ENCODE measurements at places on chromosomes 6 and 20.

GRCh38 chr6:12555267-12555666 is 161.3 kb upstream of the PHACTR1 start:
- no peak for DNase-seq

DNA sequence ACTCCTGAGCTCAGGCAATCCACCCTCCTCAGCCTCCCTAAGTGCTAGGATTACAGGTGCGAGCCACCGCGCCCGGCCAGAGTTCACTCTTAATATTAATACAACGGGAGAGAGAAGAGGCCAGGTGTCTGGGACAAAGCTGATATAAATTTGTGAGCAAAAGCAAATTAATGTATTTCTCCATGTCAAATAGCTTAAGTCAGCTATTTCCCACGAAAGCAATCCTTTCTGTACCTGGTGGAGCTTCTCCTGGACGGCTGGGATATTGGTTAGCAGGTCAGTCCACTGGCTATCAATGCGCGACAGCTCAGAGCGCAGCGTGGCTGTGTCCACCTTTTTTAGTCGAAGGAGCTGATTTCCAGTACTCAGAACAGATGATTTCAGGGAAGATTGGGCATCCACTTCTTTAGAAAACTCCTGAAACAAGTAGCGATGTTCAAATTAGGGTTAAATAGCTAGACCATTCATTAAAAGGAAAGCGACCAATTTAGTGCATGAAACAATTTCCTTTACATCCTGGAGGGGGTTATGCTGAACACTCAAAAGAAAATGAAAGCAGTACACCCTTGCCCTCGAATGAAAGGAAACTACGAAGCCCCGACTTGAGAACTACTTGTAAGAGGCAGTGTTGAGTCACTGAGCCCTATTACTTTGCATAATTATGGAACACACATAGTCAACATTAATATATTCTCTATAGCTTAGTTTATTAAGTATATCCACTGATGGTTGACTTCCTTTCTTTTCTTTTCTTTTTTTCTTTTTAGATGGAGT is 403.4 kb downstream of the SYNE1 start:
- DNase-seq, result no peak

GRCh38 chr20:48708630-48709029 is 119.2 kb downstream of the PREX1 start:
- DNase-seq, result no peak

DNA sequence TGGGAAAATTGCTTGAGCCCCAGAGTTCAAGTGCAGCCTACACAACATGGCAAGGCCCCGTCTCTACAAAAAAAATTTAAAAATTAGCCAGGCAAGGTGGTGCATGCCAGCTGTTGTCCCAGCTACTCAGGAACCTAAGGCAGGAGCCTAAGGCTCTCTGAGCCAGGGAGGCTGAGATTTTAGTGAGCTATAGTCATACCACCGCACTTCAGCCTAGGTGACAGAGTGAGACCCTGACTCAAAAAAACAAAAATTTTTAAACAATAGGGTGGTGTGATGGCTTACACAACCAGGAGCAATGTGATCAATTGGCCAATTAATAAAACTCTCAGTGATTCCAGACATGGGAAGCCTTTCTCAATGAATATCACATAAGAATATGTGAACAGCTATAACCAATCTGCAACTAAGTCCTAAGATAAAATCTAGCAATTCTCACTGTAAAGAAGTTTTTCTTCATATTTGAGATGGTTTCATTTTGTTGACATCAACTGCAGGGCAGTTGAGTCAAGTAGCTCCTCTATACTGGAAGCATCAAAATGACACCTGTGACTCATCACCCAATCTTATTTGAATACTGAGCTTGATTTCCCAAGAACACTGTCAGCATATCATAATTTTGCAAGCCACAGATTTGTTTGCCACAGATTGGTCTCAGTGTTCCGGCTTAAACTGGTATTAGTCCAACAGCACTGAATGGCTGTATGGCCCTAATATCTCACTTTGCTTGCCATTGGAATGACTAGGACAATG is 169.0 kb upstream of the GJE1 start:
- DNase-seq, result no peak

- DNase-seq, result no peak
Observed at GRCh38 chr20:16710781-16711180, 19.0 kb upstream of the SNRPB2 start.

- no peak for DNase-seq
Observed at GRCh38 chr6:48610846-48611245, 499.8 kb upstream of the PTCHD4 start.

DNA sequence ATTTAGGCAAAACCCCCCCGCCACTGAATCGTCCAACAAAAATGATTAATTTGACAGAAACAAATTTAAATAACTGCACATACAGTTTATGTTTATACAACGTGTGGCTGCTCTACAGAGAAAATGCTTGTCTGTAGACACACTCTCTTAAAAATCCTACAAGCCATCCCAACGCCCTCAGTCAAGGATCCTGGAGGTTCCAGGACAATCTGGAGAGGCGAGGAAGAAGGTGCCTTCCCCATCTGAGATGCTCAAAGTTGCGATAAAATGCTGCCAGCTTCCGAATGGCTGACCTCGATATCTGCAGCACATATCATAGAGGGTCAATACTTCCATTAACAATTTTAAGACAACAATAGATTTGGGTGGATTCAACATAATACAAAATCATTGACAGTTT is 25.3 kb downstream of the ZNF217 start:
- no peak for DNase-seq

DNA sequence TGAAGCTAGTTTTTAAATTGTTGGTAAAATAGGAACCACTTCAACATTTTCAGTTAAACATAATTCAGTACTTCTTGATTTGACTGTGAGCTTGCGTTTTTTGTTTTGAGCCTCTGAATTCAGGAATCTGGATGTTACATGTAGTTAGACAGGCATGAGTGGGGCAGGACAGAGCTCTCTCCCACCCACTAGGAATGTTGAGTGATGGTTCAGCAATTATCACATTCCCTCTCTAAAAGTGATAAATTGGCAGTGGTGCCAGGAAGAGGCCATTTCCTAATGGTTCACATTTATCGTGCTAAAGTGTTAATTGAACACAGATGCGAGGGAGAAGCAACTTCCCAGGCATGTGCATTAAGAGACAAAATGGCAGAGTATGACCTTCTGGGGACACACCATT is 465.5 kb upstream of the HTR1E start:
- DNase-seq, result no peak

DNA sequence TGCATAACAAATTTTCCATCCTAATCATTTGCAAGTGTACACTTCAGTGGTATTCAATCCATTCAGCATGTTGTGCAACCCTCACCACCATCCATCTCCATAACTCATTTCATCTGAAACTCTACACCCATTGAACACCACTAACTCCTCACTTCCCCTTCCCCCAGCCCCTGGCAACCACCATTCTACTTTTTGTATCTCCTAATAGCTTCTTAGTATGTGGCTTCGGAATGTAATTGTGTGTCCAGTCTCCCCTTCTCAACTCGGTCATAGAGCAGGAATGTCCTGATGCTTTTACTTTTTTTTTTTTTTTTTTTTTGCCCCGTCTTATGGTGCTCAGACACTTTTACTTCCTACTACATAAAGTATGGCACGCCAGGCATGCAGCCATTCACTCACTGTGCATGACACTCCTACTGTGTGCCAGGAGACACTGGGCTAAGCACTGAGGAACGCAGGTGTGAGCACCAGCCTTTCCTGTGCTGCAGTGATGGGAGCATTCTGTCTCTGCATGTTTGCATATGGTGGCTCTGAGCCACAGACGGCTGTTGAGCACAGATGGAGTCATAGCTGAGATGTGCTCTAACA is 15.3 kb downstream of the HCK start:
- no peak for DNase-seq

- DNase-seq, result no peak
Observed at GRCh38 chr6:31170987-31171671, 647 bp upstream of the POU5F1 start.

- no peak for DNase-seq
Observed at GRCh38 chr6:137843211-137843610, 23.8 kb upstream of the TNFAIP3 start.

GRCh38 chr20:61918548-61918947 is 147.1 kb downstream of the TAF4 start:
- DNase-seq, result peak; percentile 28

DNA sequence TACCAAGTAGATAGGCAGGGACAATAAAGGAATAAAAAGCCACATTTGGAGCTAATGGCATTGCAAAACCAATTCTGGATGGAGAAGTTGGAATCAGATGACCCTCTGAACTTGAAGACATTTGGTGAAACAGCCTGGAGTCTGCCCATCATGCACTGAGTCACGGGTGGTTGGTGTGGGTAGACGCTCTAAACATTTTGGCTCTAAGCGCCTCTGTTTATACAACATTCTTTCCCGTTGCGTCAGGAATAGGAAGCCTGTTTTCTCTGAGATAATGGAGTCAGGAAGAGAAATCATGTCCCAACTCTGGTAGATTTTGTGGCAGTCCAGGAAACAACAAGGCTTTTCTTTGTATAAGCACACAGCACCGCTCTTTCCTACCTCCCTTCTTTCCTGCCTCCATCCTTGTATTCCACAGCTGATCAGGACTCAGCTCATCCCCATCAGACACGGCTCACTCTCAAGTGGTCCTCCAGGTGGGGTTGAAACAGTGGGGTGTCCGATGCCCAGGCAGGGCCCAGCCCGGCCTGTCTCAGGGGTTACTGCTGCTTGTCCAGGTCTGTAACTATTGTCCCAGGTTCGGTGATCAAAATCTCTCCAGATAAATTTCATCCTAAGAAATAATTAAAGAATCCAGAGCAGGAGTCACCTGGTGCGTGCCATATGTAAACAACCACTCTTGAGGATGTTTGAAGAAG is 12.1 kb upstream of the RAMACL start:
- no peak for DNase-seq

- DNase-seq, result peak; percentile 34
Observed at GRCh38 chr6:157184202-157185015, 138.9 kb downstream of the TMEM242 start.

DNA sequence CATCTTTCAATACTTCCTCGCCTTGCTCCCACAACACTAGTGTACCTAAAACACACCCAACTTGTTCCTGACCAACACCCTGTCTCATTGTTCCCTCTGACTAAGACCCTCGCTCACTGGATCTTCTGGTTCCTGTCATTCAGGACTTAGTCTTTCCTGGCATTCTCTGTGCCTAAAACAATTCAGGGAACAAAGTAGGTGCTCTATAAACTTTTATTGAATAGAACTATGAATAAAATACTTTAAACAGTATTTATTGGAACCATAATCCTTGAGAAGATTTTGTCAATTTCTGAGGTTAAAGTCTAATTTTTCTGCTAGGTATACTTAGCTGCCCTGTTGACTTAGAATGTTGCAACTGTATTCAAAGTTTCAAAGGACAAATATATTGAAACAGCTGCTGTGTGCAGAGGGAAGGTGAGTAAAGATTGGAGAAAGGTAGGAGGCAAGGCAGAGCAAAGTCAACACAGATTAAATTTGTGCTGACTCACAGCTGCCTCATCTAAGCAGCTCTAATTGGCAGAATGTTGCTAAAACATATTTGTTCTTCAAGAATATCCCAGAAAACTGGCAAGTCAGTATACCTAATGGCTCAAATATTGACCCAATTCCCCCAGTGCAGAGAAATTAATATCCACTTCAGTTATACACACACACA is 37.6 kb downstream of the GSTA2 start:
- DNase-seq, result no peak

- no peak for DNase-seq
Observed at GRCh38 chr6:74585753-74586152, 620.1 kb downstream of the COL12A1 start.

DNA sequence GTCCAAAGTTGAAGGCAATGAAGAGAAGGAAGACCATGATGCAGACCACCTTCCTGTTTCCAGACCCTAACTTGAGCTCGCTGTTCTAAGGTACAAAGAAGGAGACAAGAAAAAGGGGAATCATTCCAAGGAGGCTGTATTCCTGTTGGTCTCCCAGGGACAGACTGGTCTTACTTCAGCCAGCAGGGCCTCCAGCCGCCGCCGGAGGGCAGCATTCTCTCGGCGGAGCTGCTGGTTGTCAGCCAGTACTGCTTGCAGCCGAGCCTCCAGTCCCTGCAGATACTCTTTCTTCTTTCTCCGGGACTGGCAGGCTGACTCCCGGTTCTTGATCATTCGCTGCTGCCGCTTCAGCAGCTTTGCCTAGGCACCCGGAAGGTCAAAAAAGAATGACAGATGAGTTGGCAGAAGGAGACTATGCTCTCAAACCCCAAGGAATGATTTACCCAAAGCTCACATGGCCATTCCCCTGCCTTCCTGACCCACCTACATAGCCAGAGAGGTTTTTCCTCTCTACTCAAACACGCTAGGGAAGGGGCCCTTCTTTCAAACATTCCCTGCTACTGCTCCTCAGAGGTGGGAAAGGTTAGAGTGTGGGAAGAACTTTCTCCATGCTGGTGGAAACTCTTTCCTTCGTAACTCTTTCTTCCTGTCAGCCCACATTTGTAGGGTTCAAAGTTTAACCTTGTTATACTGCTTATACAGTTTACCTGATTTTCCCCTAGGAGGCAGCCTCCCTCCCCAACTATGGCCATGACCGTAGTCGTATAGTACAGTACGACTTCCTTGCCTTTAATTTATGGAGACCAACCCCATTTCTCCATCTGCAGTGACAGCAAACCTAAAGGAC is 9.0 kb downstream of the ATF6B start:
- peak; percentile 72 for DNase-seq

DNA sequence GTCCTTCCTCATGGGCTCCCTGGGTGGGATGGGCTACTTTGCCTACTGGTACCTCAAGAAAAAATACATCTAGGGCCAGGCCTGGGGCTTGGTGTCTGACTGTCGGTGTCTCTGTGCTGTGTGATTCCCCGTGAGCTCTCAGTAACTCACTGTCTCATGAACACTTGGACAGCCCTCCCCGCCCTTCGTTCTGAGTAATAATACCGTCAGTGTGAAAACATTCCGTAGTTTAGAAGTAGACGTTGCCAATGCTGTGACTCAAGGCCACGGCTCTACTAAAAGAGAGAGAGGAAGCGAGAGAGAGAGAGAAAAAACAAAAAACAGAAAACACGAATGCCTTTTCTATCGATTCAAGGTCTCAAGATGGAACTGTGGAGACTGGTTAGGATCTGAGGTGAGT is 31.8 kb downstream of the FITM2 start:
- DNase-seq, result no peak

GRCh38 chr6:112827793-112828192 is 480.7 kb downstream of the RFPL4B start:
- DNase-seq, result no peak

DNA sequence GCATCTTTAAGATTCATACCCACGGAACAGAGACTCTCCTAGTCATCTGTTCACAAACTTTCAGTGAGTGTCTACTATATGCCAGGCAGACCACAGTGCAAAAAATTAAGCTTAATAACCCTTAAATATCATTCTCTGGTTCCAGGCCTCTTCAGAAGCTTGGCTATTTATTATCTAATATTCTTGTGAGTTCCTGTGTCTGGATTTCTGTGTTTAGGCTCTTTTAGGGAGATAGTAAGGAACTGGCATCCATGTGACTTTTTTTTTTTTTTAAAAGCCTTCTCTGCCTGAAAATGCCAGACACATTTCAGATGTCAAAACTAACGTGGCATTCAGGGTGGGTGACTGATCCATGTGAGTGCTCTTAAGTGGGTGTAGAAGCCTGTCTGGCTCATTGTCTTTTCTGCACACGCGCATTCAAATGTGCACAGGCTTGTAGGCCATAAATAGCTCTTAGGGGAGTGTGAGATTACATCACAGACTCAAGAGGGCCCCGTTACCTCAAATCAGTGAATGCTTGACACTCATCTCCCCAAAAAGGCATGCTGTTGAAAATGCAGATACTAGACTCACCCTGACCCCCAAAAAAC is 141.9 kb downstream of the GMPR start:
- DNase-seq, result no peak
